ENCODE measurements at places on chromosomes 1 and 21. TPM values are rescaled to one million over a fixed set of nuclear protein-coding genes. Genes with fewer than 3 reads are reported as not detected.

Gene OR6K3
- not detected for total RNA-seq

DNA sequence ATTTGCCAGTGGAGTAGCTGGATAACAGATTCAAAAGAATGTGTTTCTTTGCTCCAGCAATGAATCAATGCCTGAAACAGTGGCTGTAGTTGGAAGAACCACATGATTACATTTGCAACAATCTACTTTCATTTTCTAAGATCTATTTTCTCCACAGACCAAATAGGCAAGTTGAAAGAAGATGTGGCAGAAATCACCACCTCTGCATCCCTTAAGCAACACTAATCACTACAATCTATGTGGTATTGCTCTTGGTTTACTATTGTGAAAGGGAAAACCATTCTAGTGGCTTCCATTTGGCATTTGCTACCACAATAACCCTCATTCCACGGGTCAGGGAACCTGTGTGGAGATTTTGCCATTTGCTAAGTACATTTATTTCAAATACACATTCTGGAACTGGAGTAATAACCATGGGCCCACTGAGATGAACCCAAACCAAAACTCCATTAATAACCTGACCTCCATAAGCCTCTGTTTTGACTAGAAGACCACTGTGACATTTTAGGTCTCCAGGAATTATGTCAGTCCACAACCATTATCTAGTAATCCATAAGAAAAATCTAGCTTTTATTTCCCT, 66.3 kb downstream of the C1orf185 start:
- no peak overlapping the region for H3K27ac ChIP-seq
- DNase-seq, result no peak
- H3K36me3 ChIP-seq, result no peaks in the 10 kb centered on the region
- H3K27me3 ChIP-seq, result peaks cover 13% of the 10 kb centered on the region
- no peaks in the 10 kb centered on the region for H3K4me1 ChIP-seq

DNA sequence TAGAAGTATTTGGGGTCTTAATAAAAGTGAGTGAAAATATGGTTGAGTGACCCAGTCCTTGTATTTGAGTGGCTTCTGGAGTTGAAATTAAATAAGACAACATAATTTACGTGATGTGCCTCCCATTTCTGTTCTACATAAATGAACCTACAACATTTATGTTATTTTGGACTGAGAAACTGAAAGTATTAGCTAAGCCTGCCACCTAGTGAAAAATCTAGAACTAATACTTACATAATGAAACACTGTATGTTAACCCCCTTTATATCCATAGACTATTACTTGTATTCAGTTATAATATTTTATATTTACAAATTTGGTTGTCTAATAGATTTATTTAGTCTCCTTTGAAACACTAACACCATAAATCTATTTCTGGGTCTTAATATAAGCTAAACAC, 298.9 kb downstream of the KCNT2 start:
- no peaks in the 10 kb centered on the region for H3K27me3 ChIP-seq
- H3K4me3 ChIP-seq, result no peak overlapping the region
- H3K4me1 ChIP-seq, result peaks cover 35% of the 10 kb centered on the region

DNA sequence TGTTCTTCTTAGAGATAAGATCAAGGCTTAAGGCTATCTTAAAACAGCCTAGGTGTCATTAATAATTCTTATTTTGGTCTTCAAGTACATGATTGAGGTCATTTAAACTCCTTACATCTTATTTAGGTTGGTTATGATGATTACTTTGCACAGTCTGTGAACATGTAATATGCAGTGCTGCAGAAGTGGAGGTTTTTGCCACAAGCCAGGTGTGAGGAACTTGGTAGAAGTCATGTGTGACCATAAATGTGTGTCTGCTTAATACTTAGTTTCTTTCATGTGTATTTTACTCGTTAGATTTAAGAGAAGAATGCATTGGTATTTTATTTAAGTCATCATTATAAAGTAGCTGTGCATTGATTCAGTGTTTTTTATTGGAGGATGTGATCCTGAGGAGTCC, 10.1 kb downstream of the ATG4C start:
- H3K27ac ChIP-seq, result no peak overlapping the region
- no peaks in the 10 kb centered on the region for H3K4me1 ChIP-seq
- DNase-seq, result no peak
- H3K27me3 ChIP-seq, result no peaks in the 10 kb centered on the region

Gene LIPI
- total RNA-seq, result not detected

Gene PALMD
- 16.5 TPM for total RNA-seq

GRCh38 chr1:219401724-219402625, 210.9 kb downstream of the ZC3H11B start:
- DNase-seq, result no peak
- H3K27me3 ChIP-seq, result no peaks in the 10 kb centered on the region
- no peak overlapping the region for H3K4me3 ChIP-seq
- H3K27ac ChIP-seq, result no peak overlapping the region

DNA sequence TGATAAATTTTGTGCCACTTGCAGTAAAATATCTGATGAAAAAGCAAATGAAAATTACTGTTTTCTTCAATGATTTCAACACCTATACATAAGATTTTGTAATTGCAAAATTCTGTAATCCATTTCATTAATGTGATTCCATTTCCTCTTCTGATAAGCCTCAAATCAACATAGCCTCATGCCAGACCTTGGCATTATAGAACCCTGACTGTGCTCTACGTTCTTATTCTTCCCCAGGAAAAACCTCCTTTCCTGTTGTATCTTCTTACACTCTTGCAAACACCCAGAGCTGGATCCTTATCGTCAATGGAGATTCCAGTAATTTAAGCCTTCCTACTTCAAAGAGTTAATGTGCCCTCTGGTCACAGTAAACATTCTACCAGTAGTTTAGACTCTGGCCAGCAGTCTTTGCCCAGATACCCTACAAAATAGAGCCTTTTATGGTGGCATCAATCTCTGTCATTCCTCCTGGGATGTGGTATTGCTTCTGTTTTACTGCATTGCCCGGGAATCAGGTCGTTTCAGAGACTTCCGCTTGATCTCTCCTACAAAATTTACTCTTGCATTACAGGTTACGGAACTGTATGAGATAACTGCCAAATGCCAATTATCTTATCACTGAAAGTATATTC, 48.5 kb upstream of the CHRM3 start:
- H3K4me1 ChIP-seq, result no peaks in the 10 kb centered on the region
- no peaks in the 10 kb centered on the region for H3K36me3 ChIP-seq
- no peaks in the 10 kb centered on the region for H3K27me3 ChIP-seq
- no peak overlapping the region for H3K4me3 ChIP-seq
- no peak for DNase-seq
- no peak overlapping the region for H3K27ac ChIP-seq

GRCh38 chr1:51969038-51969705, 21.3 kb downstream of the RAB3B start:
- DNase-seq, result no peak
- no peak overlapping the region for H3K4me3 ChIP-seq
- H3K4me1 ChIP-seq, result peaks cover 19% of the 10 kb centered on the region

- no peaks in the 10 kb centered on the region for H3K36me3 ChIP-seq
- no peaks in the 10 kb centered on the region for H3K4me1 ChIP-seq
Observed at GRCh38 chr1:107454791-107455190, 314.0 kb downstream of the NTNG1 start.

Gene VASH2
- 2.8 TPM for total RNA-seq

- H3K36me3 ChIP-seq, result no peaks in the 10 kb centered on the region
- no peak for DNase-seq
- H3K4me1 ChIP-seq, result peaks cover 55% of the 10 kb centered on the region
- peak overlapping the region; percentile 95 for H3K27ac ChIP-seq
Observed at GRCh38 chr1:154729031-154729442, 121.1 kb upstream of the ADAR start.

Gene TSPAN1
- total RNA-seq, result 1.6 TPM

DNA sequence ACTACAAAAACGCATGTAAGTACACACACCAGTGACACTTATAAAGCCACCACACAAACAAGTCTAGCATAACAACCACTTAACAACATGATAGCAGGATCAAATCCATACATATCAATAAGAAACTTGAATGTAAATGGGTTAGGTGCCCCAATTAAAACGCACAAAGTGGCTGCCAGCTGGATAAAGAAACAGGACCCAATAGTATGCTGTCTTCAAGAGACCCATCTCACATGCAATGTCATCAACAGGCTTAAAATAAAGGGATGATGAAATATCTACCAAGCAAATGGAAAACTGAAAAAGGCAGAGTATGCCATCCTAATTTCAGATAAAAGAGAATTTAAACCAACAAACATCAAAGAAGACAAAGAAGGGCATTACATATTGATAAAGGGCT, 109.6 kb downstream of the SLC5A9 start:
- no peak overlapping the region for H3K27ac ChIP-seq
- H3K4me3 ChIP-seq, result no peak overlapping the region
- H3K27me3 ChIP-seq, result no peaks in the 10 kb centered on the region
- H3K4me1 ChIP-seq, result no peaks in the 10 kb centered on the region

- H3K27me3 ChIP-seq, result no peaks in the 10 kb centered on the region
- H3K4me1 ChIP-seq, result peaks cover 8% of the 10 kb centered on the region
- H3K4me3 ChIP-seq, result no peak overlapping the region
- H3K36me3 ChIP-seq, result no peaks in the 10 kb centered on the region
- no peak for DNase-seq
Observed at GRCh38 chr1:183593356-183593755, 3.1 kb upstream of the NCF2 start.

DNA sequence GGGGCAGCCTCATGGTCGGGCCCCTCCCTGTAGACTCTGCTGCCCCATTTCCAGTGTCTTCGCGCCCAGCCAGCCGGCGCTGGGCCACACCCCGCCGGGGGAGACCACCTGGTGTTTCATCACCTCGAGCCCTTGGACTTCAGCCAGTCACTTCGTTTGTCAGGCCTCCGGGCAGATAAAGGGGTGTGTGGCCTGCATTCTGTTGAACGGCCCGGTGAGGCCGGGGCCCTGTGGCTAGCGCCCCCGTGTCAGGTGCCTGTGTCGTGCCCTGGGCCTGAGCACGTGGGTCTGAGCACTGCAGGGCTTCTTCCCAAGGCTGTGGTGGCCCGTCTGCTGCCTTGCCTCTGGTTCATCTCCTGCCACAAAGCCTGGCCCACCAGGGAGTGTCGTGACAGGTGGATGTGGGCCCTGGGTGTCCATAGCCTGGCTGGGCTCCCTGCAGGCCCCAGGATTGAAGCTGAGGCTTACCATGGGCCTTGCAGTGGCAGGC, 65.2 kb upstream of the DIP2A start:
- no peaks in the 10 kb centered on the region for H3K4me1 ChIP-seq
- no peak overlapping the region for H3K27ac ChIP-seq
- peaks cover 22% of the 10 kb centered on the region for H3K36me3 ChIP-seq

Gene CFHR3
- not detected for total RNA-seq

Gene CFAP141
- not detected for total RNA-seq

GRCh38 chr21:30057108-30057507, 109.5 kb downstream of the CLDN17 start:
- H3K27me3 ChIP-seq, result peaks cover 7% of the 10 kb centered on the region
- H3K27ac ChIP-seq, result no peak overlapping the region
- DNase-seq, result no peak
- H3K36me3 ChIP-seq, result no peaks in the 10 kb centered on the region
- no peaks in the 10 kb centered on the region for H3K4me1 ChIP-seq
- no peak overlapping the region for H3K4me3 ChIP-seq

- H3K4me1 ChIP-seq, result no peaks in the 10 kb centered on the region
- H3K36me3 ChIP-seq, result peaks cover 3% of the 10 kb centered on the region
- peaks cover 4% of the 10 kb centered on the region for H3K27me3 ChIP-seq
- no peak overlapping the region for H3K4me3 ChIP-seq
- H3K27ac ChIP-seq, result no peak overlapping the region
- no peak for DNase-seq
Observed at GRCh38 chr1:200714504-200715187, 24.0 kb upstream of the CAMSAP2 start.

Gene PTGFRN
- total RNA-seq, result 117 TPM

Gene FMO1
- 3.5 TPM for total RNA-seq

Gene KCNH1
- total RNA-seq, result 6.0 TPM

Gene CAPN9
- total RNA-seq, result not detected

Gene C1orf87
- 0.65 TPM for total RNA-seq

DNA sequence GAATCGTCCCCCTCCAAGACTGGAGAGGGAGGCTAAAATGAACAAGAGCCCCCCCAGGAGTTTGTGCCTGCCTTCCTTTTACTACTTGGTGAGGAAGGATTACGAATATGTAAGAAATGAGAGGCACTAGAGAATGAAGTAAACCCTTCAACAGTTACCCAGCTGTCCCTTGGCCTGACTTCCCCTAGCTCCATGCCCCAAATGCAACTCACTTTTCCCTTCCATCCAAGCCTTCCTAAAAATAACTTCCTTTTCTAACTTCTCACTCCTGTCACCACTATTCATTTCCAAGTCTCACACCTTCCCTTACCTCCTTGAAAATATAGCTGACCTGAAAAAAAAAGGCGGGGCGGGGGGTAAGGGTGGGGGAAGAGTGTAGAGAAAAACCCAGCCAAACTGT, 96.6 kb upstream of the HNRNPU start:
- H3K36me3 ChIP-seq, result no peaks in the 10 kb centered on the region
- no peak overlapping the region for H3K27ac ChIP-seq
- peaks cover 32% of the 10 kb centered on the region for H3K4me1 ChIP-seq
- no peak overlapping the region for H3K4me3 ChIP-seq
- DNase-seq, result no peak

- DNase-seq, result no peak
- H3K27ac ChIP-seq, result no peak overlapping the region
- H3K4me1 ChIP-seq, result peaks cover 11% of the 10 kb centered on the region
- H3K27me3 ChIP-seq, result no peaks in the 10 kb centered on the region
- H3K4me3 ChIP-seq, result no peak overlapping the region
Observed at GRCh38 chr1:197967066-197967465, 49.9 kb downstream of the LHX9 start.

- peaks cover 3% of the 10 kb centered on the region for H3K36me3 ChIP-seq
- no peak for DNase-seq
- no peak overlapping the region for H3K4me3 ChIP-seq
- peaks cover 25% of the 10 kb centered on the region for H3K4me1 ChIP-seq
- H3K27me3 ChIP-seq, result no peaks in the 10 kb centered on the region
Observed at GRCh38 chr1:77841574-77841973, 46.9 kb upstream of the NEXN start.

Gene PLEKHN1
- total RNA-seq, result 0.38 TPM

Gene CD1D
- not detected for total RNA-seq

- H3K4me3 ChIP-seq, result no peak overlapping the region
- DNase-seq, result no peak
- peak overlapping the region; percentile 59 for H3K27ac ChIP-seq
- H3K27me3 ChIP-seq, result no peaks in the 10 kb centered on the region
Observed at GRCh38 chr1:33298623-33299277, 22.1 kb downstream of the A3GALT2 start.

- no peaks in the 10 kb centered on the region for H3K4me1 ChIP-seq
- DNase-seq, result no peak
- no peaks in the 10 kb centered on the region for H3K27me3 ChIP-seq
- no peak overlapping the region for H3K27ac ChIP-seq
Observed at GRCh38 chr1:207902566-207902965, 8.4 kb downstream of the CD34 start.
